ENCODE measurements at places on chromosomes 12 and 14.

DNA sequence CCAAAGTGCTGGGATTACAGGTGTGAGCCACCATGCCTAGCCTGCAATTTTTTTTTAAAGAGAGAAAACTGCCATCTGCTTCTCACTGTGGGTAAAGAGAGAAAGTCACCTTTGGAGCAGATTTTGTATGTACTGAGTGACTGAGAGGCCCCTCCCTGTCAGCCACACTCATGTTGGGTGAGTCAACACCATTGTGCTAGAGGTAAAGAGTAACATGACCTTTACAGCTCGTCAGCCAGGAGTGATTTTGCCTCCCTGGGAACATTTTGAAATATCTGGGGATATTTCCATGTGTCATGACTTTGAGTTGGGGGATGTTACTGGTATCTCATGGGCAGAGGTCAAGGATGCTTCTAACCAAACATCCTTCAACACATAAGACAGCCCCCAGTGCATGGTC lies 115.2 kb downstream of the KSR2 start:
- DNase-seq = no peak

GRCh38 chr14:104263675-104264358 lies 125.4 kb downstream of the KIF26A start:
- DNase-seq = no peak

DNA sequence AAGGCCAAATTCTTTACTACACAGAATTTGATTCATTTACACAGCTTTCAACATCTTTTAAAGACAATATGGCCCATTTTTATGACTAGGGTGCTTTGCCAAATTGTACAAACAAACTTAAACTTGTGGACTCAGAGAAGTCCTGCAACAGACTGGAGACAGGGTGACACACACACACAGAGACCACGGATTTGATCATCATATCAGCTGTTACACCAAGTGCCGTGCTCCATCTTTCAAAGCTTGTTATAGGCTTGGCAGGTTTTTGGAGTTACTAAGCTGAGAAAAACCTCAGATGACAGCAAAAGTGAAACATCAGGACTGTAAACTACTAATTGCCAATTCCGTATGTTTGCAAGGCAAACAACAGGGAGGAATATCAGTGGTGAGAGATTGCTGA lies 811.7 kb downstream of the GALC start:
- no peak for DNase-seq

DNA sequence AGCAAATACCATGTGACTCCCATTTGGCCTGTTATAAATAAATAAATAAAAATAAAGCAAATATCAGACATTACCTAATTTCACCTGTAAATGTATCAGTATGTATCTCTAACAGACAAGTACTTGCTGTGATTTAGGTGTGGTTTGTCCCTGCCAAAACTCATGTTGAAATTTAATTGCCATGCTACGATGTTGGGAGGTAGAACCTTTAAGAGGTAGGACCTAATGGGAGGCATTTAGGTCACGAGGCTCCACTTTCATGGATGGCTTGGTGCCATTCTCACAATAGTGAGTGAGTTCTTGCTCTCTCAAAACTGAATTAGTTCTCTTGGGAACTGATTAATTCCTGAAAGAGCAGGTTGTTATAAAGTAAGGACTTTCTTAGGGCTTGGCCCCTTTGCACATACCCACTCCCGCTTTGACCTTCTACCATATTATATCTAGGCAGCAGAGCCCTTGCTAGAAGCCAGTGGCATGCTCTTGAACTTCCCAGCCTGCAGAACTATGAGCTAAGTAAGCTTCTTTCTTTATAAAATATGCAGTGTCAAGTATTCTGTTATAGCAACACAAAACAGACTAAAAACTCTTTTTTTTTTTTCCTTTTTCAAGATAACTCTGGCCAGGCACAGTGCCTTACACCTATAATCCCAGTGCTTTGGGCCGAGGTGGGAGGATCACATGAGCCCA lies 26.0 kb downstream of the VEZT start:
- DNase-seq = no peak

GRCh38 chr14:85016496-85016895 lies 513.4 kb upstream of the FLRT2 start:
- no peak for DNase-seq

DNA sequence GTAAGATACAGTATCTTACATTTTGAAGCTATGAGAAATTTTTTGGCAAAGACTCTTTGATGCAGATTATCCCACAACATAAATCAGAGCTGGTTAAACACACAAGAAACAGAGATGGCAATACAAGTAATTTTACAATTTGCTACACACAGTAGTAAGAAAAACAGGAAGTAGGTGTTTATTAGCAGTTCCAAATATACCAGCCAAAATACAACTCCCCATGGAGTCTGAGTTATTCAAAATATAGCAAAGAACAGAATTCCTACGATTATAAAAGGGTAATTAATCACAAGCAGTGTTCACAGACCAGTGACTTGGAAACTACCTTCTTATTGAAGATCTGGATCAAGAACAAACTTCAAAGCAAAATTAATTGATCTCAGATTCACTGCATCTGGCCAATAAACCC lies 83.9 kb downstream of the BMP4 start:
- no peak for DNase-seq

DNA sequence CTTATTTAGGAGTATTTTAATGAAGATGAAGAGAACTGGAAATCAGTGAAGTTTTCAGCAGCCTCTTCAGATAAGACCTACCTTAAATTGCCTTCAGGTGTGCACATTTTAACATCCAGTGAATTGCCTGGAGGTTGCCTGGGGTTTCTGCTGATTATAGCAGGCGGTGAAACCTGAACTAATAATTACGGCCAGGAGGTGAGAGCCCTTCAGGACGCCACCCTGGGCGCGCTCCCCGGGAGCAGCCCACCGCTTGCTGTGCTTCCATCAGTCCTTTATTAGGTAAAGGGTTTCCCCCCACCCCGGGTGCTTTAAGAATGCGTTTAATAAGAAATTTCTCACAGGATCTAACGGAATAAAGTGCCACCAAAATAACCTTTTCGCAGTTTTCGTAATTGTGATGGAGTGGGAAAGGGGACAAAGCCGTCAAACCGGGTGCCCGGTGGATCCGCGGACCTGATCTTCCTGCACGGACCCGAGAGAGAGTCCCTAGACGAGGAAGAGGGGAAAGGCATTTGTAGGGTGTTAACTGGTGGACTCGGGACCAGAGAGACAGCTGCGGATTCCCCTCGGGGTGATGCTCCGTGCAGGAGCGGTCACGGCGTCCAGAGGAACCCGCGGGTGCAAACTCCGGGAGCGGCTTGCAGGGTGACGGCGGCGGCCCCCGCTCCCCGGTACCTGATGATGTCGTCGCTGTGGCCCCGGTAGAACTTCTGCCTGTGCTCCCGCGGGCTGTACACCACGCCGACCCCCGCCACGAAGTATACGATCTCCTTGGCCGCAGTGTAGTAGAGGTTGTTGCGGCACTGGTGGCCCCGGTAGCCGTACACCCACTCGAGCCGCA lies 902 bp downstream of the EML5 start:
- peak; percentile 35 for DNase-seq

GRCh38 chr12:40263616-40264409 lies 39.0 kb downstream of the LRRK2 start:
- no peak for DNase-seq

DNA sequence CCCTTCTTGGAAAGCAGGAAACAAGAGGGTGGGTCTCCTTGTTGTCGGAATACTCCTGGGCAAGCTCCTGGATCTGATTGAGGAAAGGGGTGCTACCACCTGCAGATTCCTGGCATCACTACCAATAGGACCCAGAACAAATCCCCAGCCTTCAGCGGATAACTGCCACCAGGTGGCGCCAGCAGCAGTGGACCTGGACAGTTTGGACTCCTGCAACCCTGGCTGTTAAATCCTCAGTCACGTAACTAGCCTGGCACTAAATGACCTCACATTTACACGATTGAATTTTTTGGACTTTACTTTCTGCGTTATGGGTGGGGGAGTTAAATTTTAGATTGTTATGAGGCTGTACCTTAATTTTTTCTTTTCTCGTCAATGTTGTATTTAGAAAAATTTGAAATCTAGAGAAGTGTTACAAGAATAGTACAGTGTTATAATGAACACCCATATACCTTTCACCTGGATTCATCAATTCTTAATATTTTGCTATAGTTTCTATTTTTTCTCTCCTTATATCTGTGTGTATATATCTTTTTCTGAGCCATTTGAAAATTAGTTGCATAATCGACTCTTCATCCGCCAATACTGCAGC lies 95.6 kb downstream of the GAS2L3 start:
- peak; percentile 89 for DNase-seq

- DNase-seq = no peak
Measured at GRCh38 chr14:102035914-102036313, 50.9 kb downstream of the HSP90AA1 start.

GRCh38 chr14:76829013-76829365 lies 2.8 kb downstream of the LRRC74A start:
- no peak for DNase-seq

DNA sequence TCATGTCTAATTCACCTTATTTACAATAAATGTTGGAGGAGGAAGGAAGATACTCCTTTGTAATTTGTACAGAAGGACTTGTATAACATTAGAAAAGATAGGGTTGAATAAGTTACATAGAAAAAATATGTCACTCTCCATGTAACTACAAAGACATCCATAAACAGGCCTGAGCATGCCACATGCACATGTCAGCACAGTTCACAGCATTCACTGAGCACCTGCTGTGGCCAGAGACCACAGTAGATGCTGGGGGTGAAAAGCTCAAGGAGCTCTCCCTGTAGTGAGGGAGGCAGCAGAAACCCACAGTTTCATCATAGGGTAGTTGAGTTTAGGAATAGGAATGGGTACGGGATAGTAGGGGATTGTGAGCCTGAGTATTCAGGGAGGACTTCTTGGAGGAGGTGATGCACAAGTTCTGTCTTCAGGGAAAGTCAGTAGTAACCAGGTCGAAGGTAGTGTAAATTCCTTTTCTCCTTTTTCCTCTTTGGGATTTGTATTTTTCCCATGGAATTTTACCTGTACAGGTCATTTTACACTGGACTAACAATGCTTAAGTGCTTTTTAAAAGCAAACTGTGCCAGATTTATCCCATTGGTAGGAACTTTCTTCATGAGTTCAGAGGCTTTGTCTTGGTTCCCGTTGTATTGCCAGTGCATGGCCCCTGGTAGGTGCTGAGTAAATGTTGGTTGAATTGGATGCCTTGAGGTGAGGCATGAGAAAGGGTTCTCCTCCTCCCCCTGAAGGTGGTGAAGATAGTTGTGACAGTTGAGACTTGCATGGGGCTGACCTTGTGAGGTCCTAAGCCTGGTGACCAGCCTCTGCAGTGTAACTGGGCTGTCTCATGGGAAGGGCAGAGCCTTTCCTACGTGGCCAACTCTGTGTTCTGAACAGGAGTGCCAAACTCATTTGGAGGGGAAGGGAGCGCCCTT lies 20.2 kb downstream of the PRKCH start:
- DNase-seq = no peak

DNA sequence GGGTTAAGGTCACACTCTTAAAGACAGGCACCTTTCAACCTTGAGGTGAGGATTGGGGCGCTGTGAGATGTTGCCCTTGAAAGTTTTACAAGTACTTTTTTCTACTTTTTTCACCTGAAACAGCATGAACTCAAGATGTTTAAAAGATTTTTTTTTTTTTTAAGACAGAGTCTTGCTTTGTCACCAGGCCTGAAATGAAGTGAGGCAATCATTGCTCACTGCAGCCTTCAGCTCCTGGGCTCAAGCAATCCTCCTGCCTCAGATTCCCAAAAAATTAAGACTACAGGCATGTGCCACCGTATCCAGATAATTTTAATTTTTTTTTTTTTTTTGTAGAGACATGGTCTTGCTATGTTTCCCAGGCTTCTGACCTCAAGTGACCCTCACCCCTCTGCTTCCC lies 243.9 kb downstream of the DIO2 start:
- no peak for DNase-seq

DNA sequence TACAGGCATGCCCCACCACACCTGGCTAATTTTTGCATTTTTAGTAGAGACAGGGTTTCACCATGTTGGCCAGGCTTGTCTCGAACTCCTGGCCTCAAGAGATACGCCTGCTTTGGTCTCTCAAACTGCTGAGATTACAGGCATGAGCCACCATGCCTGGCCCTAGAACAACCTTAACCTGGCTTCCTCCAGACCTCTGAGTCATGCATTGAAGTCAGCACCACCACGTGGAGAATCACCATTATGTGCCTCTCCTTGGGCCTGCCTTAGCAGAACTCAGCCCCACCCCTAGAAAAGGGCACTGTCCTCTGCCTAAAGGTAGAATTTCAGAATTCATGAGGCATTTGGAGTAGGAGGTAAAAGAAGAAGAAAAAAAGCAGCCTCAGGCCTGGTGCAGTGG lies 49.0 kb downstream of the LIMA1 start:
- peak; percentile 27 for DNase-seq

DNA sequence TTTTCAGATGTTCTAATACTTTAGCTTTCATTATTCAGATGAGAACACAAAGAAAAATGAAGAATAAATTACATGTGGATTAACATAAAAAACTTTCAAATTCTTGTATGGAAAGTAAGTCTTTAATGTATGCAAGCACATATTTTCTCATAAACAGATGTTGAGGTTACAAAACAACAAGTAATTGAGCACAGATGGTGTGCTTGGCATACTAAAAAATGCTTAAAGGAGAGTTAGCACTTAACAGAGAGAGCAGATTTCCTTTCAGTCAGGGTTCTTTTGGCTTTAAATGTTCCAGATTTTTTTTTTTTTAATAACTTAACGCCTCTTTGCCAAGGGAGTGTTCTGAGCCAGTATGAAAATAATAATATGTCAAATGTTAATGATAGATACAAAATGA lies 96.0 kb downstream of the RASSF9 start:
- DNase-seq = no peak

DNA sequence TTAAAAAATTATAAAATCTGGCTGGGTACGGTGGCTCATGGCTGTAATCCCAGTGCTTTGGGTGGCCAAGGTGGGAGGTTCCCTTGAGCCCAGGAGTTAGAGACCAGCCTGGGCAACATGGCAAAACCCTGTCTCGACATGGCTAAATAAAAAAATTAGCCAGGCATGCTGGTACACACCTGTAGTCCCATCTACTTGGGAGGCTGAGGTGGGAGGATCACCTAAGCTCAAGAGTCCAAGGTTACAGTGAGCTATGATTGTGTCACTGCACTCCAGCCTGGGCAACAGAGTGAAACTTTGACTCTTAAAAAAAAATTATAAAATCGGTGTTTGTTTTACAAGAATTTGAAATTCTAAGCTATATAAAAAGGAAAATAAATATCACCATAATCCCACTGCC lies 141.8 kb downstream of the SLC38A6 start:
- no peak for DNase-seq

GRCh38 chr12:43307126-43307525 lies 244.9 kb downstream of the ADAMTS20 start:
- DNase-seq = no peak

DNA sequence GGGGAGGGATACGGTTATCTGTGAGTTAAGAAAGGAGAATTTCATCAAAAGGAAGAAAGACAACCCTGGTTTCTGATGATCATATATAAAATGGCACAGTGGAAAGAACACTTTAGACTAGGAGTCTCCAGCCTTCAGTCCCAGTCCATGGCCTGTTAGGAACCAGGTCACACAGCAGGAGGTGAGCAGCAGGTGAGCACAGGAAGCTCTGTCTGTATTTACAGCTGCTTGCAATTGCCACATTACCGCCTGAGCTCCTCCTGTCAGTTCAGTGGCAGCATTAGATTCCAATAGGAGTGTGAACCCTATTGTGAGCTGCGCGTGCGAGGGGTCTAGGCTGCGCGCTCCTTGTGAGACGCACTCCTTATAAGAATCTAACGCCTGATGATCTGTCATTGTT lies 137.9 kb downstream of the BTG1 start:
- DNase-seq = peak; percentile 14

- DNase-seq = peak; percentile 10
Measured at GRCh38 chr12:916240-916639, 33.3 kb downstream of the RAD52 start.

Measured in GM23338 (cell line).